T-helper 1 cell (primary cell): ENCODE measurements at places on chromosomes 3 and 15.

GRCh38 chr3:192923731-192924130 lies 6.1 kb upstream of the MB21D2 start:
- DNase-seq, result no peak

GRCh38 chr3:62875558-62876002 lies 364 bp upstream of the CADPS start:
- DNase-seq, result no peak

DNA sequence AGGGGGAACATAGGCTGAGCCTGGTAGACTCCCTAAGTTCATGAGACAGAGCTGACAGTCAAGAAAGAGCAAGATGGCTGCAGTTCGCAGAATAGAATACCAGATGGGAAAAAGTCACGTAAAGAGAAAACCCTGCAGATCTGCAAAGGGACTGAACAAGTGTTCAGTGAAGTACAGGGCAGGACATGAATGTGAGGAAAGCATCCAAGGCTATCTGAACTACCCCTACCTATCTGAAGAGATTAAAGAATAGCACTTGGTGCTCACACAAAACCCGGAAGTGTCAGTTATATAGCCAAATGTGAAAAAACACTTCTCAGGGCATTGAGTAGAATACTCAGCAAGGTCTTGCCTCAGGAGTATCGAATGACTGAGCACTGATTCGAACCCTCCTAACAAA lies 44.0 kb downstream of the GOLGB1 start:
- DNase-seq, result no peak

GRCh38 chr15:58438956-58439355 lies 7.2 kb downstream of the LIPC start:
- peak; percentile 3 for DNase-seq

DNA sequence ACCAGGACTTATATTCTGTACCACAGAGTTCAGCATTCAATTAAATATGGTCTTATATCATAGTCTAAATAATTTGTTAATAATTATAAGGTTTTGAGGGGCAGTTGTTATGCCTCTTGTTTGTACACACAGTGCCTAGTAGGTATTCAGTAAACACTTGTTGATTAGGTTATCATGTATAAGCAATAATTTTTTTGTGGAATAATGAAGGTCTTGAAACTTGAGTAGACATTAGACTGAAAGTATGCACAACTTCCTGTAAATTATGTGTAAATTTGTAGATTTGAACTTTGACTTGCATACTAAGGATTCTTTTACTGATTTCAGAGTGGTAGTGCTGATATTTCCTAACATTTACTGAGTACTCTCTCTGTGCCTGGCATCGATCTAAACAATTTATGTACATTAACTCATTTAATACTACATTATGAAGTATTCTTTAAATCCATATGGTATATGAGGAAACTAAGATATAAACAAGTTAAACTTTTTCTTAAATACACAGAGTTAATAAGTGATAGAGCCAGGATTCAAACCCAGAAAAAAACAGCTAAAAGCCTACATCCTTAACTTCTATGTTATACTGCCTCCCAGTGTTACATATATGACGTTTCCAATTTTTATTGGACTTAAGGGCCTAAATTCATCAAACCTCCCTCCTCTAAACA lies 65.1 kb downstream of the GLCE start:
- no peak for DNase-seq

DNA sequence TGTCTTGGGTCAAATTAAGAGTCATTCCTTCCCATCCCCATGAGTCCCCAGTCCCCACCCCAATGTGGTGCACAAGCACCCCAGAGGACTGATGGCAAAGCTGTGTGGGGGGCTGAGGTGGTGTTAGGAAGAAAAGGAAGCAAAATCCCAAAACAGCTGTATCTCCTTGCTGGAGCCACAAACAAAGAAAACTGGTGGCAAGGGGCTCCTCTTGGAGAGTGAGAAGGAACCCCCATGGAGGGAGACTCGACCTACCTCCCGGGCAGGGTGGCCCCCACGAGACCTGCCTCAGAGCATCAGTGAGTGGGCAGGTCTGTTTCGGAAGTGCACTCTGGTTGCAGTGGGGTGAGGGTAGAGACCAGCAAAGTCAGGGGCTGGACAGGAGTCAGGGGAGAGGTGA lies 29.2 kb downstream of the PRR23E start:
- DNase-seq, result no peak

DNA sequence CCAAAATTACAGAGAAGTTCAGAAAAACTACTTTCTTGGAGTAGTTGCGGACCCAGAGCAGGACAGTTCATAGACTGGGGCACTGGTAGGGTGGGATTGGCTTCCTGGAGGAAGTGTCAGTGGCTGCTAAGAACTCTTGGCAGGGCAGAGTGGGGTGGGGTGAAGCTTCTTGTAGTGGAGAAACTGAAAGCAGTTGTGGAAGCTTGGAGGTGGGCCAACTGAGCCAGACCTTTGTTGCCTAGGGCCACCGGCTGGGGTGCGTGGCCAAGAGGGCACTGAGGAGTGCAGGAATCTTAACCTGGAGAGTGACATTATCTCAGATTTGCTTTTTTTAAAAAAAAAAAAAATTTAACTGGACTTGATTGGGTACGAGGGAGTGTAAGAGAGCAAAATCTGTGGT lies 3.1 kb downstream of the KAT2B start:
- DNase-seq, result peak; percentile 32

DNA sequence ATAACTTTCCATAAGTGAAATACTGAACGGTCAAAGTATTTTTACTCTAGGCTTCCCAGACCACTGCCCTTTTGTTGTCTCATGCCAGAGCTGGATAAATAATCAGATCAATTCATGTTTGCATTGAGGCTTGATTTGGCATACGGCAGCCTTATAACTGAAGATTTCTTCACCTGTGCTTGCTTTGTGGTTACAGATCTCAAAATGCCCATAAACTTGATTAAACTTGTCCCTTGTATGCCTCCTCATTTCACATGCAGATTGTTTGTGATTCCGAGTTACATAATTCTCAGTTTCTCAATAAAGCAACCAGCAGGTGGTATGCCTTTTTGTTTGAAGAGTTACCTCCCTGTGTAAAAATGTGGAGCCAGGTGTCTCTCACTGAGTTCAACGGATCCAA lies 211.4 kb upstream of the LRIG1 start:
- no peak for DNase-seq

DNA sequence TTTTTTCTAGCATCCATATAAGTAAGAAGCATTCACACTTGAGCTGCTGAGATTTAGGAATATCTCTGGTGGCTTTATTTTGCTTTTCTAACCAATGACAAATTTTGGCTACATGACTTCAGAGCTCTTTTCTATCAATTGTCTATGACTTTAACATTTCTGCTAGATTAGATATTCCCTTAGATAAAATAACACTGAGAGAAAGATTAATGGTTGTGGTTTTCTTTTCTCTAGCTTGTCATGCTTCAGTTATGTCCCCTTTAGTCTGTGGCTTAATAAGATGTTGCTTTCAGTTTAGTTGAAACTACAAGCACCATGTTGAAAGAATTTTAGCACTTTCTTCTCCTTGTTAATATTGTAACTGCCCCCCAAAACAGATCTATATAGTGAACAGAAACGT lies 665.6 kb upstream of the CCDC54 start:
- no peak for DNase-seq

DNA sequence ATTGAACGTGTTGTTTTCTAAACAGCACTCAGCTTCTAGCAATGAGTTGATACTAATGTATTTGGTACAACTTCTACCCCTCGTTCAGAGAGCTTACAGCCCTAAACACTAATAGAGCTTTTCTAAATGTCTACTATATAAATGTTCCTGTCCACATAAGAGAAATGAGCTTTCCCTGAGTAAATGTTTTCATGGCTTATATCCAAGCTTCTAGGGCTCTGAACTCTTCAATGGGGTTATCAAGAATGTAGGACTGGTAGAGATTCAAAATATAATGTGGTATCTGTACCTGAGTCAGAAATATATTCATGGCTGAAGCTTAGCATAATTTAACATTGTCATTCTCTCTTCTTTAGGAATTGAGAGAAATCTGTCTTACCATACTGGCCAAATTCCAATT lies 73.4 kb downstream of the SERPINI1 start:
- no peak for DNase-seq

- no peak for DNase-seq
Observed at GRCh38 chr3:169581633-169582032, 81.9 kb downstream of the MECOM start.

GRCh38 chr3:5485427-5485826 lies 297.9 kb downstream of the EDEM1 start:
- DNase-seq, result no peak

DNA sequence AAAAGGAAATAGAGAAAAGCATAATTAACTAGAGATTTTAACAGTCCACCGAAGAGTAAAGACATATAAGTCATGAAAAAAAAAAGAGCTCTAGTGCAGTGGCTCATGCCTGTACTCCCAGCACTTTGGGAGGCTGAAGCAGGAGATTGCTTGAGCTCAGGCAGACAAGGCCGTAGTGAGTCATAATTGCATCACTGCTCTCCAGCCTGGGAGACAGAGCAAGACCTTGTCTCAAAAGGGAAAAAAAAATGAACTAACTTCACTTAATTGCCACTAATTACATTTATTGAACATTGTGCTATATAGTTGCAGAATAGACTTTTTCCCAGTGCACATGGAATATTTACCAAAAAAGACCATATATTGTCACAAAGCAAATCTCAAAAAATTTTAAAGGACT lies 221.8 kb downstream of the CBLB start:
- DNase-seq, result no peak

DNA sequence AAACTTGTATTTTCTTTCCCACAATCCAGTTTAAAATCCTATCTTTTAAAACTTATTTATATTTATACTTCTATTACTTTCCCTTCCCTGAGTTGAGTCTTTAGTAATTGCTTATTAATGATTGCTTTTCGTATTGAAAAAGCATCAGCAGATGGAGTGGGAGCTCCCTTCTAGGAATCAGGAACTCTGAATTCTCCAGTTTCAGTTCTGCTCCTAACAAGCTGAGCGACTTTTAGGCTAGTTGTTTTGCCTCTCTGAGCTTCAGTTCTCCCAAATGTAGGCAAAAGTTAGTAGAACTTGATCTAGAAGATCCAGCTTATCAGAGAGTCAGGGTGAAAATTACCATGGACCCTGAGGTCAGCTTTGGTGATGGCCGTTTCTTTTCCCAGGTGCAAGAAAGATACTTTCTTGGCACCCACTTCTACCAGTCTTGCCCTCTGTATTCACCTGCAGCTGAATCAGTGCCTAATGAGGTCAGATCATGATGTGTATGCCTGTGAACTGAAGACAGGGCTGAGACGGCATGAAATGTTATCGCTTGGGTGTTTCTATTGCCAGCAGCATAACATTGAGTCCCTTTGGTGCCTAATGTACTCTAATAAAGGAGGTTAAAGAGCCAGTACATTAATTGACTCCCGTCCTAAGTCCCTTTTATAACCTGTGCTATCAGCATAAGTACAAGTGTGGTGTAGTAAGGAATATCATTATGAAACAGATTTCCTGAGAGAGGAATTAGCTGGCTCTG lies 194.5 kb upstream of the TBC1D5 start:
- no peak for DNase-seq

DNA sequence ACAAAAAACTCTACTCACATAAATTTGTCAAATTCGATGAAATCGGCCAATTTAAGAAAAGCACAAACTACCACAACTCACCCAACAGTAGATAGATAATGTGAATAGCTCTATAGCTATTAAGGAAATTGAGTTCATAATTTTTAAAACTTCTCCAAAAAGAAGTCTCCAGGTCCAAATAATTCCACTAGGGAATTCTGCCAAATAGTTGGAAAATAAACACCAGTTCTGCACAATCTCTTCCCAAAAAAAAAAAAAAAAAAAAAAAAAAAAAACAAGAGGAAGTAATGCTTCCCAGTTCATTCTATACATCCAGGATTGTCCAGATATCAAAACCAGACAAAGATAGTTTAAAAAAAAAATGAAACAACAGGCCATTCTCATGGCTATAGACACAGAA lies 164.2 kb downstream of the POLR2M start:
- no peak for DNase-seq

- no peak for DNase-seq
Observed at GRCh38 chr15:31034152-31034551, 42.7 kb upstream of the MTMR10 start.

- DNase-seq, result no peak
Observed at GRCh38 chr15:80234883-80235282, 17.1 kb downstream of the CTXND1 start.

GRCh38 chr3:58474348-58474911 lies 17.5 kb upstream of the KCTD6 start:
- no peak for DNase-seq

DNA sequence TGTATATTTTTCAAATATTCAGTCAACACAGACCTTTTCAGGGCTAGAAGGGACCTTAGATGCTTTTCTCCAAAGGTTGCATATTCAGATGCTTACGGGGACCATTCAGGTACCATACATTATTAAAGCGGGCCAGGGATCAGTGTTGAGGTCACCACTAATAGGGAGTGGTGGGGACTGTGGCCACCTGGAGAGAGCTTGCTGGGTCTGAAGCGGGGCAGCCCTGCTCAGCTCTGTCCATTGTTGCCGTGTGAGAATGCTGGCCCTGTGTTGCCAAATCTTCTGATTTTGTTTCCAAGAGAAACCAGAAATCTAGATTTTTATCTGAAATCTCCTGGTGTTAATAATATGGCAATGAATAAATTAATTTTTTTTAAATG lies 23.7 kb downstream of the ABHD2 start:
- no peak for DNase-seq

GRCh38 chr3:15634671-15635070 lies 33.1 kb downstream of the BTD start:
- DNase-seq, result no peak

DNA sequence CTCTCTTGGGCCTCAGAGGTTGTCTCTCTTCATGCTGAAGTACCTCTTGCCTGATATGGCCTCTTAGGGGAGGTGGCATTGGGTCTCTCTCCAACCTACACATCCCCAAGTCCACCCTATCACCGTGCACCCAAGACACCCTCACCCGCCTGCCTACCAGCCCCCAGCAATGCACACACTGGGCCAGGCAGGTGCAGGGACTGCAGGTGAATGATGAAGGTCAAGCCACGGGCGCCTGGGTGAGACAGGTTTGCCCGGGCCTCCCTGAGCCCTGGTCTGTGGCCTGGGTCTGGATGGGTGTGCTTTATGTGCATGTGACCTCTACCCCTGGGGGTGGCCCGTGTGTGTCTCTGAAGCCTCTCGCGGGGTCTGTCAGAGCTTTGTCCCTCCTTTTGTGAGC lies 68.3 kb downstream of the WNT7A start:
- DNase-seq, result no peak

DNA sequence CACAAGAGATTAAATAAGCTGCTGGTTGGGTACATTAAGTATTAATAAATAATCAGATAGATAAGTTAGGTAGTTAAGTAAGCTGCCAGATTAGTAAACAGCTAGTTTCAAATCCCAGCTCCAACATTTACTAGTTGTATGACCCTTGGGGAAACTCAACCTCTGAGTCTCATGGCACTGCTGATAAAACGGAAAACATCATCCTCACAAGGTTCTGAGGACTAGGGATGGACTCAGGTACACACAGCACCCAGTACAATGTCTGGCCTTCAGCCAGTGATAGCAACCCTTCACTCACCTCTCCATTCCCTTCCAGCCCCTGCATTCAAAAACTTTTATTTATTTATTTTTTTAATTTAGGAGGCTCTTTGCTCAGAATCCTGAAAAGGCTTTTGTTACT lies 32.3 kb downstream of the B3GNT5 start:
- DNase-seq, result no peak

GRCh38 chr3:193872265-193872753 lies 263.6 kb upstream of the HES1 start:
- no peak for DNase-seq
